ENCODE measurements at places on chromosomes 5 and 9.

GRCh38 chr5:75049456-75050351 is 2.7 kb downstream of the GCNT4 start:
- peak; percentile 60 for DNase-seq

DNA sequence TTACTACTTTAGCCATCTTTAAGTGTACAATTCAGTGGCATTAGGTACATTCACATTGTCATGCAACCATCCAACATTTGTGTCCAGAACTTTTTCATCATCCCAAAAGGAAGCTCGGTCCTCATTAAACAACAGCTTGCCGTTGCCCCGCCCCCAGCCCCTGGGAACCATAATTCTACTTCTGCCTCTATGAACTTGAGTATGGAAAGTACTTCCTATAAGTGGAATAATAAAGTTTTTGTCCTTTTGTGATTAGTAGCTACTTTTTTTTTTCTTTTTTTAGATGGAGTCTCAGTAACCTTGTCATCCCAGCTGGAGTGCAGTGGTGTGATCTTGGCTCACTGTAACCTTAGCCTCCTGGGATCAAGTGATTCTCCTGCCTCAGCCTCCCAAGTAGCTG is 5.0 kb downstream of the GBGT1 start:
- no peak for DNase-seq

DNA sequence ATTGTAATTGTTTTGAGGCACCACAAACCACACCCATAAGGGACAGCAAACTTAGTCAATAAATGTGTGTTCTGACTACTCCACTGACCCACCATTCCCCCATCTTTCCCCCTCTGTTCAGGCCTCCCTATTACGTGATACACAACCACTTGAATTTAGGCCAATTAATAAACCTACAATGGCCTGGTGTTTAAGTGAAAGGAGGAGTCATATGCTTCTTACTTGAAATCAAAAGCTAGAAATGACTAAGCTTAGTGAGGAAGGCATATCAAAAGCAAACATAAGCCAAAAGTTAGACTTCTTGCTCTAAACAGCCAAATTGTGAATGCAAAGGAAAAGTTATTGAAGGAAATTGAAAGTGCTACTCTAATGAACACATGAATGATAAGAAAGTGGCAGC is 14.6 kb downstream of the ZBTB43 start:
- no peak for DNase-seq

GRCh38 chr5:80990527-80990926 is 30.4 kb downstream of the RASGRF2 start:
- no peak for DNase-seq

GRCh38 chr9:82490019-82490499 is 501.5 kb downstream of the SPATA31D1 start:
- DNase-seq = no peak

- no peak for DNase-seq
Observed at GRCh38 chr9:93346231-93347112, 105.0 kb upstream of the FAM120A start.

DNA sequence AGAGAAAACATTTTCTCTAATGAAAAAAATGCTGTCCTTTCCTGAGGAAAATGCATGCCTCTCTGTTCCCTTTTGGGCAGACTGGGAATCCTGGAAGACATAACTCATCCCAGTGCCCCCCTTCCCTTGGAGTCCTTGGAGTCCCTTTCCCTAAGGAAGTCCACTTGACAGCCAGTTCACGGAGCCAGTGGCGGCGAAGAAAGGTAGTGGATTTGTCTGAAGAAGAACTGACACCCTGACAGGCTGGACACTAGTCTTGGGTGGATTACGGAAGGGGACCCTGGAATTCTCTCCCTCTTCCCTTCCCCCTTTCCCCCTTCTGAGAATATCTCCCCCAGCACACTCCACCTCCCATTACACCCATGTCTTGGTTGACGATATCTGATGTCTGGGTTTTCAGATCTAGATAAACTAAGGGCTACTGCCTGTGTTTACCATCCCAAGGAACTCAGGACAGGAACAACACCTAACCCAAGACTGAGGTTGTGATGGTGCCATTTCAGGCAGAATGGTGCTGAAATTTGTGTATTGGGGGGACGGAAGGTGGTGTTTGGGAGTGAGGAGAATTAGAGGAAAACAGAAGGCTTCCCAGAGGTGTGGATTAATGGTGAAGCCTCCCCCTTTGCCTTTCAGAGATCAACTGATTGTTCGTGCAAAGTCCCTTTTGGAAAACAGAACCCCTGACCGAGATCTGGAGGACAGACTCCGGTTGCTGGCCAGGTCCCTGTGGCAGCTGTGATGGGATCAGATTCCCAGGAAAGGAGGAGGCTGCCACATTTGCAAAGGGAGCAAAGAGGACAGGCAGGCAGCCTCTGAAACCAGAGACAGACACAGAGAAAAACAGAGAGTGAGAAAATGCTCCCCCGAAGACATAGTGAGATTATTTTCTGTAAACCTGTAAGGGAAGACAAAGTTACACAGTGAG is 704 bp downstream of the SPARC start:
- no peak for DNase-seq

DNA sequence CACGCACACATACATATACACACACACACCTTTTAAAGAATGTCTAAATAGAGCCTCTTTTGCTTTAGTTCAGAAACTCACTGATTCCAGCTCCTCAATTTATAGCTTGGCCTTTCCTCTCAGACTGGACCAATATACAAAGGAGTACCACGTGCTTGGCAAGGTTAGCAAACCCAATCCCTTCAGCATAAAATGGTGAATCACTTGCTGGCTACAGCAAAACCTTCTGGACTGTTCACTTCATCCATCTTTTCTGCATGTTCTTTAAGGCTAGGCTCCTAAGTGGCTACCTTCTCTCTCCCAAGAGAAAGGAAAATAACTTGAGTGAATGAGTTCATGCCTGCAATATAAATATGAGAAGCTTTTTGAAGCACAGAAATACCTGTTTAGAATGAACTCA is 109.7 kb downstream of the LPAR1 start:
- no peak for DNase-seq

GRCh38 chr5:2253040-2253975 is 370.6 kb upstream of the IRX4 start:
- no peak for DNase-seq

DNA sequence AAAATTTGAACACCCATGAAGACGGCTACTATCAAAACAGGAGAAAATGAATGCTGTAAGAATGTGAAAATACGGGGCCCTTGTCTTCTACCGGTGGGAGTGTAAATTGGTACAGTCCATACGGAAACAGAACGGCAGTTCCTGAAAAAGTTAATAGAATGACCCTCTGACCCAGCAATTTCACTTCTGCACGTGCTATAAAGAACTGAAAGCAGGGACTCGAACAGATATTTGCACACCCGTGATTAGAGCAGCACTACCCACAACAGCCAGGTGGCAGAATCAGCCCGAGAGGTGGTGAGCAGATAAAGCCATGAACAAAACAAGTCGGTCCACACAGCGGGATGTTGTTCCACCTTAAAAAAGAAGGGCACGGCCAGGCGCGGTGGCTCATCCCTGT is 22.6 kb upstream of the SLC12A7 start:
- DNase-seq = peak; percentile 64

DNA sequence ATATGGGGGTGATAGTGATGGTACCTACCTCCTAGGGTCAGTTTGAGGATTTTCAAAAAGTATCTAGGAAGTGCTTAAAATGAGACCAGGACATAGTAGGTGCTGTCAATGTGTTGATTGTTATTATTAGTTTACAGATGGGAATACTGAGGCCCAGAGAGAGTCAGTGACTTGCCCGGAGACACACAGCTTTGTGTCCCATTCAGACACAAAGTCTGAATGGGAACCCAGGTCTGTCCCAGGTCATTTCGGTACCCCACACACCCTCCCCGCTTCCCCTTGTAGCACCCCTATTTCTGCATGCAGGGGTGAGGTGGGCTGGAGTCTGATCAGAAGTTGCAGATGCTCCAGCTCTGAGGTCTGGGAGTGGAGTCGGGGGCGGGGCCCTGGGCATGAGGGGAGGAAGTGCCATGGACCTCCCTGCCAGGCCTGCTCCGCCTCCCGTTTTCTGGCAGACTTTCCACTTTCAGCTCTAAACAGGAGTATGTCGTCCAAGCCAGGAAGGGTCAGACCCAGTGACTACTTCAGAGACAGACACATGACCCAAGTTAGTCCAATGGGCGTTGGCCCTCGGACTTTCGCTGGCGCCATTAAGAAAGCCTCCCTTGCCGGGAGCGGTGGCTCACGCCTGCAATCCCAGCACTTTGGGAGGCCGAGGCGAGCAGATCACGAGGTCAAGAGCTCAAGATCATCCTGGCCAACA is 3.2 kb upstream of the DBN1 start:
- DNase-seq = no peak

DNA sequence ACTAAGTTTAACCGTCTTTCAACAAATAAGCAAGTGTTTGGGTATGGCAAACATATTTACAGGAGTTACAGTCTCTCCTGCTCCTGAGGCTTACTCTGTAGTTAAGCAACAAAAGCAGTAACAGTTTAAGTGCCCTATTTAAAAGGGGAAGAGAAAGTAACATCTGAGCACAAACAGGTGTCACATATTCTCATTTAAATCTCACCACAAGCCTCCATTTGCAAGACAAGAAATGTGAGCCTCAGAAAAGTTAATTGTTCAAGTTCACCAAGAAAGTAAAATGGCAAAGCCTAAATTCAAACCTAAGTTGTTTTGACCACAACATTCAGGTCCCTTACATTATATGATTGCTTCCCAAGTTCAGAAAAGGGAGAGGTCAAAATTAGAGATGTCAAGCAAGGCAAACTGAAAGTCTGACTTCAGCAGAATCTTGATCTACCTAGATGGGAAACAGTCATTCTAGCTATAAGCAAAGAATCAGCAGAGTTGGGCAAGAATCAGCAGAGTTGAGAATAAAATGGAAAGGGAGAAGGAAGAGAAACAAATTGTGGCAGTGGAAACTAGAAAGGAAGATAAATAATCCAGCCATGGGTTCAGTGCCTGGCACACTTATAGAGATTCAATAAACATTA is 93.4 kb downstream of the STRBP start:
- no peak for DNase-seq

DNA sequence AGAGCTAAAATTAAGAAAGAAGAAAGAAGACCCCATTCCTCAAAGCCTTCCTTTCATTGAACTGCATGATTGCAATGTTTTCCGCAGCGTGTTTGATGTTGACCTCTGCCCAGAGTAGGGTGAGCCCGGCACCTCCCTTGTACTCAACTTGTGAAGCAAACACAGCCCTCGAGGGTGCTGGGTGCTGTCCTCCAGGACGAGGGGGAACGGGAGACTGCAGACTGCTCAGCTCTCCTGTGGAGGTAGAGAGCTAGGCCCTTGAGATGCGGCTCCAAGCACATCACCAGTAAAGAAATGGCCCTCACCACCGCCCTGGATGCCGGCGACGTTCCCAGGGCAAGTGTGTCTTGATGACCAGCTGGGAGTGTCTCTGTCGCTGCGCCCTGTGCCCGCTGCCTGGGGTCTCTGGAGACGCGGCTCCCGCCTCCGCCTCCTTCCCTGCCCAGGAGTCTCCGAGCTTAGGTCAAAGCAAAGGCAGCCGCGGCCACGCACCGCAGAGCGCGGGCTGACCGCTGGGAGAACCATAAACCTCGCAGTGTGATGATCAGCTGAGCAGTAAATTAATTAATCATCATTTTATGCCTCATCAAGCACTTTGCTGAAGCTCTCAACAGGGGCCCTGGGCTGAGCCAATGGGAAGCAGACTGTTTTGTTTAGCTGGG is 108.7 kb downstream of the IRX2 start:
- no peak for DNase-seq

DNA sequence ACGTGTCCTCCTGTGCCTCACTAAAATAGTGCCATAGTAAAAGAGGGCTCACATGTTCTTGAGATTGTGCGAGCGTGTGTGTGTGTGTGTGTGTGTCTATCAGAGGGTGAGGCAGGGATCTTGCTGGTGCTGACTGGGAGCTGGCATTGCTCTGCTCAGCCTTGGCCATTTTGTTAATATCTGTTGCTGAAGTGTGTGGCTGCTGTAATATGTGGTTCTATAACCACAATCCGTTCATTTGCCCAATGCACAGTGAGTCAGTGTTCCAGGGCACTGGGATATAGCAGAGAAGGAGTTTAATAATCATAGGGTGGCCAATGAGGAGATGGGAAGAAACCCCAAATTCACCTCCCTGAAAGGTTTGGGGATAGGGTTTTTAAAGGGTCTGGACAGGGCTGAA is 61.3 kb downstream of the RASGRF2 start:
- DNase-seq = no peak

- DNase-seq = no peak
Observed at GRCh38 chr9:32376285-32376684, 8.2 kb upstream of the ACO1 start.

GRCh38 chr9:69584759-69585158 is 87.4 kb downstream of the APBA1 start:
- no peak for DNase-seq

- DNase-seq = no peak
Observed at GRCh38 chr5:96812851-96813250, 5.1 kb upstream of the ERAP1 start.

GRCh38 chr5:158200619-158201018 is 341.7 kb upstream of the CLINT1 start:
- no peak for DNase-seq

GRCh38 chr5:103785569-103785968 is 223.0 kb upstream of the NUDT12 start:
- no peak for DNase-seq

DNA sequence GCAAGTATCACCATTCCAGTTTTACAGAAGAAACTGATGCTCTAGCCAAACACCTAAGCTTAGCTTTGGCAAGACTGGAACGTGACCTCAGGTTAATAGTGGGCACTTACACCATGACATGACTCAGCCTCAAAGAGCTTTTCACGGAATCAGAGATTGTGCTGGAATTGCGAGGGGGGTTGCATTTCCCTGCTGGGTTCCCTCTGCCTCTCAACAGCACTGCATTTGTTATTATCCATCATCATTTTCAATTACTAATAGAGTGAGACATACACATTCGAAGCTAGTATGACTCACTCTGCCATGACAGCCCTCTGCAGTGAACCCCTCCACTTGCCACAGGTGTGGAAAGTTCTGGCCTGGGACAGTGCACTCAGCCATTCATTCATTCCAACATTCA is 8.0 kb downstream of the SPOCK1 start:
- DNase-seq = no peak

DNA sequence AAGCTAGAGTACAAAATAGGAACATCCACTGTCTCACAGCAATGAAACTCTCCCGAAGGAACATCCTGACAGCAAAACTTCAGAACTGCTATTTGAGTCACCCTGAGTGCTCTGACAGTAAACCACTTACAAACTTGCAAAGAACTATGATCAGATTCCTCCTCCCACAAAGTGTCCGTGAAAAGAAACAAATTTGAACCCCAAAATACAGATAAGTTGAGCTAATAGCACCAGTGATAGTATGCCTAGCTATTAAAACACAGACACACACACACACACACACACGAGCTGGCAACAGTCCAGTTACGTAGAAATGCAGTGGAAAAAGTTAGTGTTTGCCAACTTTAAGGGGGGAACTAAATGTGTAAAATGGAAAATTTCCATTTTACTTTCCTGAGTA is 3.1 kb upstream of the GLIS3 start:
- no peak for DNase-seq

- no peak for DNase-seq
Observed at GRCh38 chr9:113993838-113994540, 84.1 kb downstream of the AMBP start.

- no peak for DNase-seq
Observed at GRCh38 chr9:38036359-38037084, 32.5 kb downstream of the SHB start.
